ENCODE measurements at places on chromosomes 5 and 9. TPM values are rescaled to one million over a fixed set of nuclear protein-coding genes. Genes with fewer than 3 reads are reported as not detected.

ROPN1L gene
- total RNA-seq: 0.42 TPM

DNA sequence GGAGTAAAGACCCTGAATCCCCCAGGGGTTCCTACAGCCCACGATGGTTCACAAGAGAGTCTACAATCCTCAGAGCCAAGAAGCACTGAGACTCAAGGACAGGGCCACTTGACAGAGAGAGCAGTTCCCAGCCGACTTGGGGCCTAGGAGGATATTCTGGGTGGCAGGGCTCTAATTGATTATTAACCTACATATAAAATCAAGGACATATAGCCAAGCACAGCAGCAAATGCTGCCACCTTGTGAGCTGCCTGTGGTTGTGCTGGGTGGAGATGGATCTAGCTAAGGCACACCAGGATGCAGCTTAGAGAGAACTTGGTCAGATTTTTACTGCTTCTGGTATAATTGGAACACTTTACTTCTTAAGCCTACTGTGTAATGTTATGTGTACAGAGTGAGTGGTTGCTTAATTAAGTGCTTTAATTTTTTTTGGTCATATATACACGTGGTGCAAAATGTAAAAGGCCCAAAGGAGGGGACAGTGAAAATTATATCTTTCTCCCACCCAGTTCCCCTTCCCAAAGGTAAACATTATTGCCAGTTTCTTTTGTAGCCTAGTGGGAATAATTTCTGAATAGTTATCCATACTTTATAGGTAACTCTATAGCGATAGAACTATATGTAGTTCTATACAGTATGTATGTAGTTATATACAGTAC lies 78.8 kb downstream of the F2RL2 start:
- no peak for DNase-seq

DNA sequence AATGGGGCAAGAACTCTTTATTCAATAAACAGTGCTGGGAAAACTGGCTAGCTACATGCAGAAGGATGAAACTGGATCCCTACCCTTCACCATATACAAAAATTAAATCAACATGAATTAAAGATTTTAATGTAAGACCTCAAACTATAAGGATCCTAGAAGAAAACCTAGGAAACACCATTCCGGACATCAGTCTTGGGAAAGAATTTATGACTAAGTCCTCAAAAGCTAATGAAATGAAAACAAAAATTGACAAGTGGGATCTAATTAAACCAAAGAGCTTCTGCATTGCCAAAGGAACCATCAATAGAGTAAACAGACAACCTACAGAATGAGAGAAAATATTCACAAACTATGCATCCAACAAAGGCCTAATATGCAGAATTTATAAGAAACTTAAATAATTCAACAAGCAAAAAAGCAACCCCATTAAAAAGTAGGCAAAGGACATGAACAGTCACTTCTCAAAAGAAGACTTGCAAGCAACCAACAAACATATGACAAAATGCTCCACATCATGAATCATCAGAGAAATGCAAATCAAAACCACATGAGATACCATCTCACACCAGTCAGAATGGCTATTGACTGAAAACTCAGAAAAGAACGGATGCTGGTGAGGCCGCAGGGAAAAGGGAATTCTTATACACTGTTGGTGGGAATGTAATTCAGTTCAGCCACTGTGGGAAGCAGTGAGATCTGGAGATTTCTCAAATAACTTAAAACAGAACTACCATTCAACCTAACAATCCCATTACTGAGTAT lies 104.3 kb upstream of the MAP3K1 start:
- no peak for DNase-seq

- DNase-seq: no peak
Measured at GRCh38 chr9:134458207-134459108, 132.2 kb downstream of the RXRA start.

ARHGEF37 gene
- total RNA-seq: 9.2 TPM

CDKN2A gene
- 2.0 TPM for total RNA-seq

GRCh38 chr5:96243203-96243602 lies 189.8 kb downstream of the PCSK1 start:
- DNase-seq: no peak

- DNase-seq: no peak
Measured at GRCh38 chr9:92425474-92425873, 1.2 kb upstream of the OMD start.

HTR1A gene
- total RNA-seq: not detected

DNA sequence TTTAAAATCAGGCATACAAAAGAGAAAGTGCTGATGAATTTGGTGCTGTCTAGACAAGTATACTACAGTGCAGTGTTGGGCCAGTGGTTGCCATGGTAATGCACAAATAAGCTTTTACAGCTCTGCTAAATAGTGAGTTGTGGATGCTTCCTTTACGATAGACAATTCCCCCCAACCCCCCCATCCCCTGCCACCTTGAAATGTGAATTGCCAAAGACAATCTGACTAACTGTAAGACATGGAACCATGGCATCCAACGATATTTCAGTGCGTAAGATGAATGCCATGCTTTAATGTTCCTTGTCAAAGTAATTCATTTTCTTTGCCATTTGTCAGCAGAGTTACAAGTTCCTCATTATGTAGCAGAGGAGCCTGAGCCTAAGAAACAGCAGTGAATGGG lies 91.5 kb upstream of the NREP start:
- no peak for DNase-seq

DNA sequence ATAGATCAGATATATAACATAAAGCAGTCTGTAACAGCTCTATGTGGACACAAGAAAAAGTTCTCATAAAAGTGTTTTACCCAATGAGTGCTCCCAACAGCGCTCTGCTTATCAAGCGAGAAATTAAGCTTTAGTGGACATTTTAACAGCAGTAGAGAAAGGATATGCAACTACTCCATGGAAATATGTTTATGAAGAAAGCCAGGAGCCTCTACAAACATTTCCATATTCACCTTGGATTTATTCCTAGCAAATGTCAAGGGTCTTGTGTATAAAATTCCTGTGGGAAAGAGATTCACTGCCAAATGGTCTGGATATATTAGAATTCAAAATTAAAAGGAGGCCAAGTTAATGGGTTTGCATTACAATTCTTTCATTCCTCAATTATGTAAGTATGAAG lies 66.5 kb downstream of the DTWD2 start:
- no peak for DNase-seq

GPX8 gene
- 46.2 TPM for total RNA-seq

DNA sequence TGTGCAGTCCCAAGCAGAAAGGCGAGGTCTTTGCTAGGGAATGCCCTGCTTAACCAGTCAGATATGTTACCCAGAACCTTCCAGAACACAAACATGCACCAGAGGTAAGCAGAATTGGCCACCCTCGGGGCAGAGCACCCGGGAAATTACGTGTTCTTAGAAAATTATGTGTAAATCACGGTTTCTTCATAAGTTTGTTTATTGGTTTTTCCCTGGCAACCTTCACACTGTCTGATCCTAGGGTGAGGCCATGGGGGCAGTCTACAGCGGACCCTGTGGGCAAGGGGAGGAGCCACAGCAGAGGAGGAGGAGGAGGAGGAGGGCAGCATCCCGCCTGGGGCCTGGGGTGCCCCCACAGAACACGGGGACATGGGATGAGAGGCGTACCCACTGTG lies 31.4 kb downstream of the RXRA start:
- DNase-seq: no peak

NLN gene
- 73.0 TPM for total RNA-seq

SPIN1 gene
- 48.5 TPM for total RNA-seq

TRUB2 gene
- total RNA-seq: 37.4 TPM

- DNase-seq: no peak
Measured at GRCh38 chr5:19496056-19496455, 491.9 kb downstream of the CDH18 start.

C5orf52 gene
- not detected for total RNA-seq

MOB3B gene
- total RNA-seq: 0.07 TPM

GRCh38 chr9:79623799-79624721 lies 52.3 kb downstream of the TLE4 start:
- DNase-seq: no peak

CDC20B gene
- total RNA-seq: 0.07 TPM

CENPH gene
- total RNA-seq: 9.6 TPM

WDR38 gene
- total RNA-seq: 0.07 TPM

DNA sequence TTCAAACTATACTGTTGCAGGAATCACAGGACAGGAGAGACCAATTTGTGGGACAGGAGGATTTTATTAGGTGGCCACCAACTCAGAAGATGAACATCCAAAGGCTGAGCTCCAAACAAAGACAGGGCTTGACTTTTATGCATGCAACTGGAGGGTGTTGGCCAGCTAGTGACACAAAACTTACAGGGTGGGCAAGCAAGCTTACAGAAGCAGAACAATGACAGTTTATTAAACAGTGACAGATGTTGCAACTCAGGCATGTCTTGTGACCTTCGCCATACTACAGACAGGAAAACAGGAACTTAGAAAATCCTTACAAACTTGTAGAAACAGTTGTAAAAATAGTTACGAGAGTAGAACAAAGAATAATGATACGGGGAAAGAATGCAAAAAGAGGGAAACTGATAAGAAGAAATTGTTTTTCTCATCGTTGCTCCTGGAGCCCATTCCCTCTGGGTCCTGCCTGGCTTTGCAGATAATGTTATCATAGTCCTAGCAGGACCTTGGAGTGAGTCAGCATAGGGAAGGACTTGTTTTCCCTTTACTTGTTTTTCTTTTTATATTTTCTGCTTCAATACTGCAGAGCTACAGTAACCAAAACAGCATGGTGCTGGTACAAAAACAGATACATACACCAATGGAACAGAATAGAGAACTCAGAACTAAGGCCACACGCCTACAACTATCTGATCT lies 2083.0 kb upstream of the ACO1 start:
- DNase-seq: no peak

- no peak for DNase-seq
Measured at GRCh38 chr5:157324237-157324636, 58.3 kb downstream of the CYFIP2 start.

ORM2 gene
- not detected for total RNA-seq

GRIA1 gene
- total RNA-seq: not detected

DNA sequence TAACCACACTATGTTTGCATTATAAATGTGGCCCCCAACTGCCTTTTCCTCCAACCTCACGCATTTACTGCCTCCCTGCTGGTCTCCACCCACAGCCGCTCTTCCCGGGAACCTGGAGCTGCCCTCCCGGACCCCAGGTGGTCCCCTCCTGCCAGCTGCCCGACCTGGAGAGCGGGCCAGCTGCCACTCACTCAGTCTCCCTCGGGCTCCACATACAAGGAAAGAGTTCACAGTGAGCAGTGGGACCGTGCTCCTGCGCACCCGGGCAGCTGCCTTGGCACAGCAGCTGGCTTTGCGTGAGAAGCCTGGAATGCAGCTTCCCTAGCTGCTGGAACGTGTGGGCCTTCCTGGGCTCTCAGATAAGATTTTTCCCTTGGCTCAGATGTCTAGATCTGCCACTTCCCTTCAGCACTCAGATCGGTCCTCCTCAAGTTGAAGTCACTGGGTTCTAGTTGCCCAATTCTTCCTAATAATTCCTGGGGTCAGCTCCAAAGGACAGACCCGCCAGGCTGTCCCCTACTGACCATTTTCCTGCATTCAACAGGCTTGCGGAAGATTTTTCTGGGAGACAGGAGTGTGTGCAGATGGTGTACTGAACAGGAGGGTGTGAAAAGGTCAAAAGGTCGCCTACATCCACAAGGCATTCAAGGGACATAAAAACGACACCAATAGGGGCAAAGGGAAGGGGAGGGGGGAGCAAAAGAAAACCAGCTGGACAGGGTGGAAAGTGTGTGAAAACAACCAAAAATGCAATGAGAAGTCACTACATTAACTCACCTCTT lies 69.1 kb downstream of the MYO10 start:
- no peak for DNase-seq

GRCh38 chr9:109286981-109287380 lies 33.9 kb downstream of the EPB41L4B start:
- no peak for DNase-seq

DNA sequence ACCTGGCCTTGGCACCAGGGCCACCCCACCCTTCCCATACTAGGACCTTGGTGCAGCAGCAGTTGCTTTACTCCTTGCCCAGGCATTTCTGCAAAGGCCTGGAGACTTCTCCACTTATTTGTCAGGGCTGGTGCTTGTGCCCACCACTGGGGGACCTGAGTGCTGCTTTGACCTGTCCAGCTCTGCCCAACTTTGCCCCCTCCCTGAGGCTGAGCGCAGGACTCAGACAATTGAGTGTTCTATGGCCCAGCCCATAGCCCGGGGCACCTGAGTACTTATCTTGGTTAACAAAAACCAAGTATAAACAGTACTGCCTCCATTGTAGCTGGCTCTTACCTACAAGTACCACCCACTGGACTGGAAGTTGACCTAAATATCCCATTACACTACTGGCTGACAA lies 406.1 kb upstream of the CHD1 start:
- no peak for DNase-seq

DNA sequence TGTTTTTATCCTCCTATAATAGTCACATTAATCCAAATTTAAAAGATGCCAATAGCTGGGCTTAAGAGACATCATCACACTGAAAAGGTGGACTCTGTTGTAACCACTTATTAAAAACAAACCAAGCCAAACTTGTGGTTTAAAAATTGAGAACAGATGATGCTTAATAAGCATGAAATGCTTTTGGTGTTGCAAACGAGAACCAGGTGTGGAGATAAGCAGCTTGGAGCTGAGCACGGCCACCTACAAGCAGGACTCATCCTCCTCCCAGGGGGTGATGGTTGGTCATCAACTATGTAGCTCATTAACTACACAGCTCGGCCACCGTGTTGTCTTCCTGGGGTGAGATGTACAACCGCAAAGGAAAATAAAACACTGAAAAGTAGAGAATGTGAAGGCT lies 154.4 kb downstream of the NPR3 start:
- DNase-seq: no peak

GRCh38 chr9:133974631-133975341 lies 17.3 kb downstream of the VAV2 start:
- DNase-seq: no peak

DNA sequence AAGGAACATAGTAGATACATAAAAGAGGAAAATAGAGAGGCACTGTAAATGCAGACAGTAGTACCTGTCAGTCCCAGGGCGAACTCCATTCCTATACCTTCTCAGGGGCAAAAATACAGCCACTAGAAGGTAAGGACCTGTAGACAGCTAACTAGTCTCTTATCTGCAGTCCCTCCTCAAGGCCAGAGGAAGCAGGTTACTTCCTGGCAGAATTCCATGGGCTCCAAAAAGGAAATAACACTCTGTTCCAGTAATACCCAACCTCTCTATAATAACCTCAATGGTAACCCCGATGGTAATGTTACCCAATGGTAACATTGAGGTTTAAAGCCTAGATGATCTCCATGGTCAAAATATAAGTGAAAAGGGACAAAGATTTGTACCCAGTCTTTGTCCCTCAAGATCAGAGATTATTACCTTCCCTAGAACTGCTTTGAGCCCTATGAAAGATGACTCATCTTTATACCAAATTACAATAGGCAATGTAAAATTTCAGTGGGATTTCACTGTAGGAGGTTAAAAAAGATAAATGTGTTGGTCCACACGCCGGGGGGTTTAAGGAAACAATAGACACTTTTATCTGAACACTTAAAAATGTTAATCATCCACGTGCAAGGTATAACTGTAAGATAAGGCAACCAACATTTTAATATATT lies 113.0 kb downstream of the DENND1A start:
- DNase-seq: peak; percentile 49

DNA sequence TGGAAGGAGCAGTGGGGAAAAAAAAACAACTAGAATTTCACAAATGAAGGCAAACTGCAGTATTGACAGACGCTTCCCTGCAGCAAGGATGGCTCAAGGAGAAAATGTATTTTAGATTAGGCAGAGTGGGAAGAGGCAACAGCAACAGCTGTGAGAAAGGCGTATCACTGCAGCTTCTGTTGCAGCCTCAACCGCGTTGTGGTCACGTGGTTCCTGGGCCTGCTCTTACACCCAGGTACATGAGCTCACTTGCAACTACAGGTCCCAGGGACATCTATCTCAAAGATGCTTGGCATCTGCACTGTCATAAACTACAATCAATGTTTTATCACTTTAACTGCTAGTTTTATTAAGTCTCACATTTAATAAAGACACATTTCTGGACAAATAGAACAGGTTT lies 36.0 kb upstream of the GOLM1 start:
- no peak for DNase-seq

All from pulmonary artery endothelial cell (primary cell).